ENCODE measurements at places on chromosomes 4 and X.

GRCh38 chrX:134764202-134764785 is 106.0 kb upstream of the PLAC1 start:
- DNase-seq, result peak; percentile 4

DNA sequence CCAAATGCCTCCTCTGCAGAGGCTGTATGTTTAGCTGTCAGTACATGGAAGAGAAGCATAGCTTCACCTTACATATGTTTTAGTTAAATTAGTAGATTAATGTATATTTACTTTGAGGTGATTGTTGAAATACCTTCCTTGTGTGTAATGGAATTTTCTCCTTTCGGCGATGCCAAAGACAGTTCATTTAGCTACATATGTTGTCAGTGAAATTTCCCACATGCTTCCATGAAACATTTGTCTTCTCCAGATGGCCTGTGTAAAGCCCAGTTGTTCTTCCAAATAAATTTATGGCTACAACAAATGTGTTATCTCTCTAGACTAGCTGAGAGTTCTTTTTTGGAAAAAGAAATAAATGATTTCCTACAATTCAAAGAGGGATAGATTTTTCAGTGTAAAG is 95.2 kb downstream of the GPAT3 start:
- DNase-seq, result no peak

DNA sequence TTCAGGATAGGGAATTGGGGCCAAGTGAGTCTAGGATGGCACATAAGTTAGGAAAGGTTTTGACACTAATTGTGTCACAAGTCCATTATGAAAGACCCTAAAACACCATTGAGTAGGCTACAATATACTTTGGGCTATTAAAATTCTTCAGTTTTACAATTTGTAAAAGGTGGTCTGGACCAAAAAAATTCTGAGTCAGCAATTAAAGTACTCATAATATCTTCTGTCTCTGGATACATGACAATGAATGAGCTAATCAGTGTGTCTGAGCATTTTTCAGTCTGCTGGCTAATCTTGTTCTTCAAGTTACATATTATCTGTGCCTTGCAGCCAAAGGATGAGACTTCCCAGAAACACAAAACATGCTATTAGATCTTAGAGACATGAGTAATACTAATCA is 14.3 kb downstream of the ARMCX1 start:
- DNase-seq, result no peak

DNA sequence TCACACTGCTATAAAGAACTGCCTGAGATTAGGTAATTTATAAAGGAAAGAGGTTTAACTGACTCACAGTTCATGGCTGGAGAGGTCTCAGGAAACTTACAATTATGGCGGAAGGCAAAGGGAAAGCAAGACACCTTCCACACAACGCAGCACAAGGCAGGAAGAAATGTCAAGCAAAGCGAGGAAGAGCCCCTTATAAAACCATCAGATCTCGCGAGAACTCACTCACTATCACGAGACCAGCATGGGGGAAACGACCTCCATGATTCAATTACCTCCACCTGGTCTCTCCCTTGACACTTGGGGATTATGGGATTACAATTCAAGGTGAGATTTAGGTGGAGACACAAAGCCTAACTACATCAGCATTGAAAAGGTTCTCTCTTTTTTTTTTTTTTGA is 39.6 kb downstream of the PALLD start:
- no peak for DNase-seq

GRCh38 chrX:71514367-71515037 is 18.4 kb upstream of the OGT start:
- DNase-seq, result no peak

GRCh38 chr4:158236304-158237030 is 26.2 kb downstream of the TMEM144 start:
- no peak for DNase-seq

DNA sequence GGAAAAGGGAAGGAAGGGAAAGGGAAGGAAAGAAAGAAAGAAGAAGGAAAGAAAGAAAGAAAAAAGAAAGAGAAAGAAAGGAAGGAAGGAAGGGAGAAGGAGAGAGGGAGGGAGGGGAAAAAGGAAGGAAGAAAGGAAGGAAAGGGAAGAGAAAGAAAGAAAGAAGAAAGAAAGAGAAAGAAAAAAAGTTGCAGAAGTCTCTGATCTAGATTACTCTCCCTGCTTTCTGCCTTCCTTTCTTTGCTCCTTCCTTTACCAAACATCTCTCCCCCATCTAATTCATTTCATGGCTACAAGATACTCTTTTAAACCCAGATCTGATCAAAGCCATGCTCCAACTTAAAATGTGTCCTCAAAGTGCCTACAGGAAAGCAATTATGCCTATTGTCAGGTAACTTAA is 148.6 kb downstream of the KIT start:
- DNase-seq, result no peak

- DNase-seq, result no peak
These were observed 174.8 kb upstream of the GLRA2 start for GRCh38 chrX:14354521-14354920.

GRCh38 chrX:24479924-24480323 is 14.8 kb downstream of the PDK3 start:
- DNase-seq, result no peak

- no peak for DNase-seq
These were observed 21.8 kb upstream of the JAKMIP1 start for GRCh38 chr4:6221851-6222760.

- no peak for DNase-seq
These were observed 108.8 kb upstream of the STIM2 start for GRCh38 chr4:26751838-26752237.

DNA sequence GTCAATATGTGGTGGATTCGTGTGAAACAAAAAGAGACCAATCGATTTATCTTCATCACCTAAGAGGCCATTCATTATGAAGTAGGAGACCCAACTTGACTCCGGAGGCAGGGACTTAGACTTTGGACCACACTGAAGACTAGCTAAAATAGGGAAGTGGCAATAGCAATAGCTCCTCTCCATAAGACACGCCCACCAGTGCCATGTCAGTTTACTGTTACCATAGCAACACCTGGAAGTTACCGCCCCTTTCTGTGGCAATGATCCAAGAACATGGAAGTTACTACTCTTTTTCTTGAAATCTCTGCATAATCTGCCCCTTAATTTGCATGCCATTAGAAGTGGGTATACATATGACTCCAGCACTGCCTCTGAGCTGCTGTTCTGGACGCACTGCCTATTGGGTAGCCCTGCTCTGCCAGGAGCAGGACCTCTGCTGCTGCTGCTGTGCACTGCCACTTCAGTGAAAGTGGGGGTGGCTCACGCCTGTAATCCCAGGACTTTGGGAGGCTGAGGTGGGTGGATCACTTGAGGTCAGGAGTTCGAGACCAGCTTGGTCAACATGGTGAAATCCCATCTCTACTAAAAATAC is 163.2 kb downstream of the PRKX start:
- DNase-seq, result no peak

GRCh38 chr4:113468165-113469022 is 293.1 kb downstream of the CAMK2D start:
- no peak for DNase-seq

DNA sequence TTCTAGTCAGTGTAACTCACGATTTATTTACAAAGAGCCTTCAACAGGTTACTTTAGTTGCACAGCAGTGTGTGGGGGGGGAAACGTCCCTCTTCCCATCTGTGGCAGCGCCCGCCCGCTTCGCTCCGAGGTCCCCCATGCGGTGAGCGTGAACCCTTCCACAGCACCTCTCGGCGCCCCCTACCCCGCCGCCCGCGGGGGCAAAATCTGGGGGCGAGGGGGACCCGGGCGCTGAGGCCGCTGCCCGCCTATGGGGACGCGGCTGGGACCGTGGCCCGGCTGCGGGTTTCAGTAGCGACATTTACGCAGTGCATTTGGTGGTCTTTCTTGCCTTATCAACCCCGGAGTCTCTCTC is 6.4 kb downstream of the NKX6-1 start:
- DNase-seq, result no peak

- no peak for DNase-seq
These were observed 34.5 kb upstream of the RAB33B start for GRCh38 chr4:139419388-139419914.

DNA sequence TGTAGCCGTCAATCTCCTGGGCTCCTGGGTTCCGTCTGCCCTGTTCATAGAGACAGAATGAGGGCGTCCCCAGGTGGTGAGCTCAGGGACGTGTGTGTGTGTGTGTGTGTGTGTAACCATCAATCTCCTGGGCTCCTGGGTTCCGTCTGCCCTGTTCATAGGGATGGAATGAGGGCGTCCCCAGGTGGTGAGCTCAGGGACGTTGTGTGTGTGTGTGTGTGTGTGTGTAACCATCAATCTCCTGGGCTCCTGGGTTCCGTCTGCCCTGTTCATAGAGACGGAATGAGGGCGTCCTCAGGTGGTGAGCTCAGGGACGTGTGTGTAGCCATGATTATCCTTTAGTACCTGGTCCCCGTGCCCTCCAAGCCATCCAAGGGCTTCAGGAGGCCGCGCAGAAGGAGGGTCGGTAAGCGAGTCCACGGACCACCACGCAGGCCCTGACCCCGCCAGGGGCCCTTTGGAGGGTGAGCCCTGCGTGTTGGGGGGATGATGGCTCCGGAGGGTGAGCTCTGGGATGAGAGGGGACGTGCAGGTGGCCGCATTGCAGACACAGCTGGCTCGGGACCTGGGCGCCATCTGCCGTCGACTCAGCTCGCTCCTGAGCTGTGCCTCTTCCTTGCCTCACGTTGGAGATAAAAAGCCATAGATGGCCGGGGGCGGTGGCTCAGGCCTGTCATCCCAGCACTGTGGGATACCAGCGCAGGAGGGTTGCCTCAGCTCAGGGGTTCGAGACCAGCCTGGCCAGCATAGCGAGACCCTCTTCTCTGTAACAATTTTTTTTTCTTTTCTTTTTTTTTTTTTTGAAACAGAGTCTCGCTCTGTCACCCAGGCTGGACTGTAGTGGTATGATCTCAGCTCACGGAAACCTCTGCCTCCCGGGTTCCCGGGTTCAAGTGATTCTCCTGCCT is 5.4 kb upstream of the GTPBP6 start:
- DNase-seq, result no peak

GRCh38 chr4:38917481-38918025 is 49.9 kb downstream of the FAM114A1 start:
- no peak for DNase-seq

GRCh38 chr4:95156452-95156765 is 392.4 kb downstream of the UNC5C start:
- DNase-seq, result no peak

DNA sequence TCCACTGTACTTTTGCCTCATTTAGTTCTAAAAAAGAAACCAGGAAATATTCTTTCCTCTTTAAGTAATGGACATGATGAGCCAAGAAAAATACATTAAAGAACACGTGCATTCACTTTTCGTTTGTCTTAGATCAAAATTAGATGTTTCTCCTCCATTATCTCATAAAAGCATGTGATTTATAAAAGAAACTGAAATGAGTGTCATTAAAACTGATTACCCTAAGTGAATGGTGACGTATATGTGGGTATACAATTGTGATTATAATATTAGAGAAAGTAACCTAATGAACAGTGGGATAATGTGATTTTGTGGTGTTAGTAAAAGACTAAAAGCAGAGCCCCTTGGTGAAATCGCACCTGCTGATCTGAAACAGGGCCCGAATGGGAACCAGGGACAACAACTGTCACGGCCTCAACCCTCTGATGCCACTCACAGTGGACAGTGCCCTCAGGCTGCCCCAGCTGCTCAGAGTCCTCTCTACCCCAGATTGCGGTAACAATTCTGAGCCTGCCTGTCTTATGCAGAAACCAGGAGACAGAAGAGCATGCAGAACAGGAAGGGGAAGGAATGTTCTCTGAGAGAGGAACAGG is 25.7 kb upstream of the HS6ST2 start:
- no peak for DNase-seq

GRCh38 chr4:5824635-5825034 is 68.3 kb downstream of the CRMP1 start:
- no peak for DNase-seq

DNA sequence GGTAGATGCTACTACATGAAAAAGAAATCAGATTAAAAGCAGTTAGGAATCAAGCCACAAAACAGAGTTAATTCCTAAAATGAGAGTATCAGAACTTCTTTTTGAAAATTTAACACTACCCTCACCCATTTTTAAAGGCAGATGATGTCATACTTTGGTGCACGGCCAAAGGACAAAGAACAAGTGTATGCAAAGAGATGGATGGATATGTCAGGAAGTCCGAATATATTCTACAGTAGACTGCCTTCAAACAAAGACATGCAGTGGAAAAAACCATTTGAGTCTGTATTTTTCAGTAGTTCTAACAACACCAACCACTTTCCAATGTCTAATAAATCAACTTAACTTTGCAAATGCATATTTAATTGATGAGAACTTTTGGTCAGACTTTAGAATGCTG is 2.2 kb downstream of the AIFM1 start:
- no peak for DNase-seq

DNA sequence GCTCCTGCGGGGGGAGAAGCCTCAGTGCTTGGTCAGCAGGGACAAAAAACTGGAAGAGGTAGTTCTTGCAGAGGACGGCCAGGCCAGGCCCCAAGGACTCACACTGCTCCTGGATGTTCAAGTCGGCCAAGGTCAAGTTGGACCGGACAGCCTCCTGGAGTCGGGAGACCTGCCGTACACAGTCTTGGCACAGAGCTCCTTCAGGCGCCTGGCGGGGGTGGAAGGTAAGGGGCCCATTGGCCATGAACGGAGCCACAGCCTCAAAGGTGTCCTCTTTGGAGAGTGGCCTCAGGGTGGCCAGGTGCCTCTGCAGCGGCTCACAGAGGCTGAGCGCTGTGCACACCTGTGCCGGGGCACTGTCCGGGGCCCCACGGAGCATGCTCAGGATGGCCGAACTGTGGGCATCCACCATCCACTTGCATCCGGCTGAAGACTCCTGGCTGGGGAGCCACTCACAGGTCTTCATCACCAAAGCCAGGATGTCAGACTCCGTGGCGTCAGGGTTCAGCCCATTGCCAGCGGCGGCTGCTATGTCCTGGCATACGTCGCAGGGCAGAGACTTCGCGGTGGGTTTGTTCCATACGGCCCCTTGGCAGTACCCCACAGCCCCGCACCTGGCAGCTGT is 477 bp downstream of the PSAPL1 start:
- no peak for DNase-seq

- no peak for DNase-seq
These were observed 103.1 kb downstream of the NPNT start for GRCh38 chr4:105998171-105999063.

GRCh38 chr4:122329876-122330565 is 48.8 kb upstream of the ADAD1 start:
- DNase-seq, result no peak

- DNase-seq, result no peak
These were observed 85.1 kb downstream of the SLC2A9 start for GRCh38 chr4:9936129-9936644.

DNA sequence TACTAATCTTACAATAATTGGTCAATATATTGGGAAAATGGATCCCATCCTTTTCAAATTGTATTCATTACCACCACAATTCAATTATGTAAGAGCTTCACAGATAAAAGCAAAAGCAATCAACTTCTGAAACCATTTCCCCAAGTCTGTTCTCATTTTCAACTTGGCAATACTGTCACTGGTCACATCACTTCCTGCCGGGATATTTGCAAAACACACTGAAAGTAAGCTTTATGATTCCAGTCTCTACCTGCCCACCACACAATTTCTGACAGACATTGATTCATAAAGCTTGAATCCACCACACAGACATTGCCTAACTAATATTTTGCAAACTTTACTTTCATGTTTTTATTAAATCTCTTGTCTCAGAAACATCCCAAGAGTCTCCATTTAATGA is 53.6 kb downstream of the LIN54 start:
- no peak for DNase-seq
